ENCODE measurements at places on chromosomes 7 and 10.

- no peak for DNase-seq
Observed at GRCh38 chr10:60434418-60435046, 44.9 kb upstream of the ANK3 start.

DNA sequence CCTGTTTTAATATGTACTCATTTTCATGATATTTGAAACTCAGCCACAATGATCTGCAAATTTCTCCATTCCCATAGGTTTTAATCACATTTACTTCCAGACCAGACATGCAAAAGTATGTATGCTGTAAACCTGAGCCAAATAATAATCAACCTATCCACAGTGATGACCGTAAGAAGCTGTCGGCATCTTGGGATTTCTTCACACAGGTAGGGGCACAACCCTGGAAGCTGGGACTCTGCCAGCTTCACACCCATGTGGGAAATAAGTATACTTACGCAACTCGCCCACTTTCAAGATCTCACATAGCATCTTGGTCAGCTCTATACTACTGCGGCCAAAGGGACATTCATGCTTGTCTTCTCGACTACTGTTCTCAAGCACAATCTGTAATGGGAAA is 352.3 kb downstream of the ELMO1 start:
- no peak for DNase-seq

DNA sequence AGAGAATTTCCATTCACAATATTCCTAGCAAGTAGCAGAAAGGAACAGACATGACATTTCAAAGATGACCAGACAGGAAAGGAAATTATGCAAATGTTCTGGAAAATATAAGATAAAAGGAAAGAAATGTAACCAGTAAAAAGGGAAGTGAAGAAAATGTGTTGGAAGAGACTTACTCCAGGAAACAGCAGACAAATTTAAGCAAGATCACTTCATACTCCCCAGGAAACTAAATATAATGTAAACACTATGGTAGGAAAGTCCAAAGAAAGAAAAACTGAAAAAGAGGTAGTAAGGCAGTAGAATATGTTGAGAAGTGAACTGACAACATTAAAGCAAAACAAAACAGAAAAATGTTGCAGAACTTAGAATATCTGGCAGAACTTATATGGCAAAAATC is 6.4 kb upstream of the ST8SIA6 start:
- DNase-seq, result no peak

DNA sequence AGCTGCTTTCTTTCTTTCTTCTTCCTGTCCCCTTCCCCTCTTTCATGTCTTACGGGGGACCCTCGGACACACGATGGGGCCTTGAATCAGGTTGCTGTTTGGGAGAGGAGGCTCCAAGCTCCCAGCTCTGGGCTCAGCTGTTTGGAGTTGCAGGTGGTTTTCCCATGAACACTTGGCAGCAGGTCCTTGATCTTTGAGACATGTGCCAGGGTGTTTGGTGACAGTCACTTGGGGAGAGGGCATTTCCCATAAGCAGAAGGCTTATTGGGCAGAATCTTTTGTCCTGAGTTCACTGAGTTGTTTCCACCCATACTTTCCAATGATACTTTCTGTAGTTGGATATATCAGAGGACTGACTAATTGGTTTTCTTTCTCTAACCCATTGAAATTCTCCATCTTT is 104.7 kb upstream of the SH2B2 start:
- no peak for DNase-seq

- peak; percentile 12 for DNase-seq
Observed at GRCh38 chr10:113126229-113127201, 176.5 kb downstream of the TCF7L2 start.

GRCh38 chr10:31549896-31550295 is 230.9 kb downstream of the ZEB1 start:
- DNase-seq, result no peak

- no peak for DNase-seq
Observed at GRCh38 chr7:36723951-36724664, at the start of gene AOAH. TSS of gene AOAH (minus strand) at chr7:36724494. CDS start at chr7:36724148, 346 bp downstream.

DNA sequence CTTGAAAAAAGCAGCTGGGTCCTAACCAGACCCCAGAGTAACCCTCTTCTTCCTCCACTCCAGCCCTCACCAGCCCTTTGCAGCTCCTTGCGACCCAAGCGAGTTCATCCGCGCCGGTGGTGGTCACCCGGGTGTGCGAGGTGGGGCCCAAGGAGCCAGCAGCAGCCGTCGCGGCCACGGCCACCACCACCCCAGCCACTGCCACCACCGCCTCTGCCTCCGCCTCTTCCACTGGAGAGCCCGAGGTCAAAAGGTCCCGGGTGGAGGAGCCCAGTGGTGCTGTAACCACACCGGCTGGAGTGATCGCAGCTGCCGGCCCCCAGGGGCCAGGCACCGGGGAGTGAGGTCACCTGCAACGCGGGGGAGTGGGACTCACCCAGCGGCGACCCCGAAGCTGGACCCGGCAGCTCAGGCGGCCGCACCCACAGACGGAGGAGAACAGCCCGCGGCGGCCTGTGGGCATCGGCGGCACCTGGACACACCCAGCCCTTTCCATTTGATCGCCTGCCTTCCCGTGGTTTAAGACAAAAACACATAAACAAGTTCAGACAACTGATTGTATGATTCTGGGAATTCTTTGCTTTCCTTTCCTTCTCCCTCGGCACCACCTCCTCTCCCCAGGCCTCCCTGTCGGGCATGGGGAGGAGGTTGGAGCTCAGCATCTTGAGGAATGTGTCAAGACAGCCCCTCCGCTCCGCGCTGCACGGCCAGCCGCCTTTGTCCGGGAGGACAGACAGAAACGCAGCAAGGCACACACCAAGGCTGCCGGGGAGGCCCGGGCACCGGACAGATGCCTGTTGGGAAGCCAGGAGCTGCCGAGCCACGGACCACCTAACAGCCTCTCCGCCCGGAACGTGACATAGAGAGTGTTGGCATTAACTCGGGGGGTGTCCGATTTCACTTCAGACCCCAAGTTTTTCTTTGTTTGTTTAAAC is 13.0 kb upstream of the AP5Z1 start:
- DNase-seq, result no peak

GRCh38 chr10:86992929-86993328 is 24.6 kb downstream of the ADIRF start:
- no peak for DNase-seq

- no peak for DNase-seq
Observed at GRCh38 chr7:95980167-95980566, 207.8 kb downstream of the DYNC1I1 start.

DNA sequence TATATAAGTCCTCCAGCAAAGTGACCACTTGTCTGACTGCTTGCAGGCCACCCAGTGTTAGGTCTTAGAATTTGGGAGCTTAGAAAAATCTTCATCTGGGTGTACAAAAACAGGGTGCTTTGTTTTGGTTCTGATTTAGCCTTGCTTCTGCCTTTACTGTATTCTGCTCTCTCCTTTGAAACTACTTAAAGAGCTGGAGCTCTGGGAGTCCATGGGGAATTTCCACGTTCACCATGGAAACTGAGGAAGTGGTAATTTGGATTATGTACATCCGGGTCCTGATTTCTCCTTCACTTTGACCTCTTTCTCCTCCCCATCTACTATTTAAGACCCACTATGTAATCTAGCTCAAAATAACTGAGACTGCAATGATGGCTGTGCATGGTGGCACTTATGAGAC is 103.0 kb downstream of the JAZF1 start:
- no peak for DNase-seq

- DNase-seq, result no peak
Observed at GRCh38 chr7:90955641-90956207, 308.5 kb upstream of the FZD1 start.

GRCh38 chr7:108454317-108454673 is 1.9 kb downstream of the NRCAM start:
- no peak for DNase-seq

DNA sequence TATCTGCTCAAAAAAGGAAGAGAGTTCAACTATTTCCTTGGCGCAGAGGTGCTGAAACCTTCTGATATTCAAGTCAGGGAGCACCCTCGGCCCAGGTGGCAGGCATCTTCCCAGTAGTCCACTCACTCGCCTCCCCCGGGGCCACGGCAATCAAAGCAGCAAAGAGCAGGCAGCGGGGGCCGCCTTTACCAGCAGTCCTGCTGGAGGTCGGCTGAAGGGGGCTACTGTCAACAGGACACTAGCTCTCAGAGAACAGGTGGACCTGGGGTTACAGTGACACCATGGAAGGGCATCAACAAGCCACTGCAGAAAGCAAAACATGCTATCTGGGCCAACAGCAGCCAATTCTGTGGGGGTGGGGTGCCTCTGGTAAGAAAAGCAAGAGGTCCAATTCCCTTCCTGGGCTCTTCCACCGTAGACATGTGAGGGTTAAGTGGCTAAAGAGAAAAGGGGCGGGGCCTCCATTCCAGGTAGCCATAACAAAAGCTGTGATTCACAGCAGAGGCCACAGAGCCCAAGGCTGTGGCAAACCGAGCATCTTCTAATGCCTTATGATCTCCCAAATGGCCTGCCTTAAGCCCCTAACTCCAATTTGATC is 9.4 kb downstream of the FZD9 start:
- DNase-seq, result no peak

- no peak for DNase-seq
Observed at GRCh38 chr10:6148251-6148701, 54.5 kb upstream of the PFKFB3 start.

DNA sequence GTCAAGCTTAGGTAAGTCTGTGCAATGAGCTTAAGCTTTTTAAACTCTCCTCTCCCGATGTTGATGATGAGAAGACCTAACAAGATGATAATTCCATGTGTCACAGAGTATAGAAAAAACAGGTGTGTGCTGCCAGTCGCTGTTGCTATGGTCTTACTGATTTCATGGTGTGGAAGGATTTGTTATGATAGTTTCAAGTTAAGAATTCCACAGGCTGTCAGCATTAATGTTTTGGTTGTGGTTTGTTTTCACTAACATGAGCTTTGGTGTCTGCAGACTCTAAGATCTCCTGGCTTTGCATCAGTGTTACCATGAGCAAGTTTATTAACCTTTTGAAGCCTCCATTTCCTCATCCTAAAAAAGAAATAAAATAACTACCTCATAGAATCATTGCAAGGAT is 123.7 kb downstream of the NSUN6 start:
- DNase-seq, result no peak

- DNase-seq, result no peak
Observed at GRCh38 chr7:111265394-111265793, 174.5 kb downstream of the LRRN3 start.

DNA sequence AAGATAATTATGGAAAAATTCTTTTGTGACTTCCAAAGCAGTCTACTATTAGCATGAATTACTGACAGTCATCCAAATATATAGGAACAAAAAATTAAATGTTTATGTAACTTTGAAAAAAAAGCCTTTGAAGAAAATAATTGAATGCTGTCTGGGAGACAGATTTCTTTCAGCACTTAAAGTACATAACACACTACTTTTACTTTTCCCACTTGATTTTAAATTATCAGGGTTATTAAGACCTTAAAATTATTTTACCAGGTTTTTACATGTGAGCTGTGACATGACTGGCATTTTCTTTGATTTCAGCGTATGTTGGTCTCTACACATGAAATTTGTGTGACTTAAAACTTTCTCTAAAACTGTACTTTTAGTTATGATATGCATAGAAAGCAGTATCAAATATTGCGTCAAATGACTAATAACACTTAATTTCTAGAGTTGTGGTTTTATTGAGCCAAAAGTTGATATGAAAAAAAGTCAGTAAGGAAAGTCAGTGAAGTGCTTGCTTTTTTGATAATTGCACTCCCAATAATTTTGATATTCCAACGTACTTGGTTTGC is 3.1 kb downstream of the PTEN start:
- no peak for DNase-seq

GRCh38 chr7:142812437-142813215 is 41.9 kb downstream of the PRSS2 start:
- no peak for DNase-seq

GRCh38 chr7:105816266-105816843 is 60.0 kb downstream of the ATXN7L1 start:
- DNase-seq, result no peak

GRCh38 chr7:73707045-73707631 is 12.3 kb downstream of the STX1A start:
- DNase-seq, result no peak

- DNase-seq, result no peak
Observed at GRCh38 chr10:43295436-43295835, 28.6 kb upstream of the RASGEF1A start.

DNA sequence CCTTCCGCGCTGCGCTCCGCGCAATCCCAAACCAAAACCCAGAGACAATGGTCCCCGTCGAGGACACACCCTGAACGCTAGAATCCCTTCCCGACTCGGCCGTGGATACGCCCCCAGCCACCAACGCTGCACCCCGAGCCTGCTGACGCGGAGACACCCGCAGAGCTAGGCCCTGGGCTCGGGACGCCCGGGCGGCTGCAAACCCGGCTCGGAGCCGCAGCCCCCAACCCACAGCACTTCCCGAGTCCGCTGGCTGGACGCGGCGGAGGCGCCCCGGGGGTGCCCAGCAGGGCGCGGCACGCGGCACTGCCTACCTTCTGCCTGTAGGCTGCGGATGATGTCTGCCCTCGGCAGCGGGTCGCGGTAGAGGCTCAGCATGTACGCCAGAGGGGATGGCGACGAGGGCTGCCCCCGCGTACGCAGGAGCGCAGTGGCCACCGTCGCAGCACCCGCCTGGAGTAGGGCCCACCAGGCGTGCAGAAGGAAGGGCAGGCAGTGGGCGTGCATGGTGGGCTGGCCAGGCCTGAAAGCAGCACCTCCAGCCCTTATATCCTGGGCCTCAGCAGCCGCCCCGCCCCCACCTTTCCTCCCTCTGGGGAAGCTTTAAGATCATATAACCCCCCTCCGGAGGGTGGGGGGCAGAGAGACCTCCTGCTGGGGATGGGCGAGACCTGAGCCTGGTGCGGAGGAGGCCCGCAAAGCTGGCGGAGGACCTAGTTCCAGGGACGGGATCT is at the start of gene NODAL:
TSS of gene NODAL (minus strand) at position 521 of the 734 bp plus-strand sequence. CDS start at position 507, 14 bp downstream.
- no peak for DNase-seq

DNA sequence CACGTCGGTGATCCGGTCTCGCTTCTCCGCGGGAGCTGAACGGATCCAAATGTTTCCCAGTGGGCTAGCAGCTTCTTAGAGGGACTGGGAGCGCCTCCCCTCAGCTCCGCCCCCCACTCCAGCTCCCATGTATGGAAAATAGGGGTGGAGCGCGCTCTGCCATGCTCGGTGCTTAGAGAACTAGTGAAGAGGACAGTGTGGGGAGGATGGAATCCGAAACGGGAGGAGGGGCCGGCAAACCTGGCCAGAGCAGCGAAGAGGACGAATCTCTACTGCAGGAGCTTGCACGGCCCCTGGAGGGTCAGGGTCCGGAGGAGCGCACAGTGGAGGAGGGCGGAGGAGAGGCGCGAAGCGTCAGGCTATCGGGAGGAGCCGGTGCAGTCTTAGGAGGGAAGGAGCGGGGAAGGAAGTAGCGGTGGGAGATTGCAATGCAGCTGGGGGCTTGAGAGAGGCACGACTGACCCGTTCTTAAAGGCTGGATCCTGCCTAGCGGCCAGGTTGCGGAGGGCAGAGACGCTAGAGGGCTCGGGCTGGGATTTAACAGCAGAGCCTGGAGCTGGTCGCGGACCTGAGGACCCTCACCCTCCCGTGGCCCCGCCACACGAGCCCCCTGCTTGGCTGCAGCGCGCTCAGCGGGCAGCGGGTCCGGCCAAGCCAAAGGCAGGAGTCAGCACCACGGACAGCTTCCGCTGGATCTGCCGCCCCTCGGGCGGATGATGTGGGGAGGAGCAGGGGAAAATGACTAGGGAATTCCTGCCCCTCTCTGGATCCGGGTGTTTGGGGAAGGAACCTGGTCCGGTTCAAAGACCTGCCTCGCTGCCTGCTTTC is at the start of gene PRLHR:
TSS of gene PRLHR (minus strand) at position 51 of the 828 bp plus-strand sequence. CDS start 404 bp downstream, outside the sequence.
- no peak for DNase-seq

- no peak for DNase-seq
Observed at GRCh38 chr10:104449391-104449790, 95.8 kb downstream of the CFAP58 start.

- DNase-seq, result no peak
Observed at GRCh38 chr7:78742694-78743093, 710.8 kb downstream of the MAGI2 start.

- DNase-seq, result no peak
Observed at GRCh38 chr10:99809931-99810615, 27.6 kb downstream of the ABCC2 start.

Measured in activated CD4-positive, CD25-positive, alpha-beta regulatory T cell (primary cell).